ENCODE measurements at places on chromosomes 1 and 21. TPM values are rescaled to one million over a fixed set of nuclear protein-coding genes. Genes with fewer than 3 reads are reported as not detected.

Gene CHML
- total RNA-seq: 9.8 TPM

Gene PDPN
- 12.6 TPM for total RNA-seq

Gene IRF6
- 42.9 TPM for total RNA-seq

Gene CD55
- 50.8 TPM for total RNA-seq

Gene NPR1
- 16.4 TPM for total RNA-seq

Gene KLF17
- total RNA-seq: 0.13 TPM

Gene SPRR2F
- total RNA-seq: not detected

Gene CD1D
- 5.4 TPM for total RNA-seq

Gene CYYR1
- total RNA-seq: 5.9 TPM

Gene EXOSC10
- total RNA-seq: 47.1 TPM

Gene C1orf226
- total RNA-seq: 31.2 TPM

Gene C1orf185
- not detected for total RNA-seq

Gene IL6R
- 31.8 TPM for total RNA-seq

Gene AUNIP
- total RNA-seq: 0.28 TPM

Gene TSSK3
- 1.8 TPM for total RNA-seq

Gene KRTAP19-1
- not detected for total RNA-seq

Gene TOR1AIP2
- total RNA-seq: 79.2 TPM

Gene C8B
- not detected for total RNA-seq

DNA sequence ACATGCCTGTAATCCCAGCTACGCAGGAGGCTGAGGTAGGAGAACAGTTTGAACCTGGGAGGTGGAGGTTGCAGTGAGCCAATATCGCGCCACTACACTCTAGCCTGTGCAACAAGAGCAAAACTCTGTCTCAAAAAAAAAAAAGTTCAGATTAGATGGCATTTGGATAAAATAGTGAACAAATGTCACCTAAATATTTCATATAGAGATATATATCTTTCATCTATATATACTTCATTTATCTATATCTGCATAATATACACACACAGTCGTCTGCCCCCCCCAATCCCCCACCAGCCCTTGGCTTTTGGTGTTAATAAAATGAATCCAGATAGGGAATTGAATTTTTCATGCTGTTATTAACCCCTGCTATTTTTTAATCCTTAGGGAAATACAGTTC, 5.0 kb downstream of the PPP1R15B start:
- no peak for DNase-seq

GRCh38 chr1:110305900-110306420, 33.2 kb upstream of the RBM15 start:
- DNase-seq: no peak

DNA sequence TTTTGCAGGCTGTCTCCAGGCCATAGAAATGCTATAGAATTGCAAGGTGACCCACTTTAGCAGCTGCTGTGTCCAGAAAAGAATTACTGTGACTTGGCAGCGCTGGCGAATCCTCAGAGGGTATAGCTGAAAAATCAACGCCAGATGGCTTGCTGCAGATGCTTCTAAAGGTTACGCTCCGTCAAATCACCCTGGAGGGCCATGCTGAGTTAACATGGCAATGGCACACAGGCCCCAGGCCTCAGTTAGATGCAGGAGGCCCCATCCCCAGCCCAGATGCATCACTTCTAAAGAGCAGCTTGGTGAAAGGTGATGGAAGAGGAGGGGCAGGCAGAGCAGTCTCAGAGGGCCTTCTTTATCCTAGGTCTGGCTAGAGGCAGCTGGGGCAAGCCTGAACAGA, 18.0 kb downstream of the KIAA1614 start:
- no peak for DNase-seq

DNA sequence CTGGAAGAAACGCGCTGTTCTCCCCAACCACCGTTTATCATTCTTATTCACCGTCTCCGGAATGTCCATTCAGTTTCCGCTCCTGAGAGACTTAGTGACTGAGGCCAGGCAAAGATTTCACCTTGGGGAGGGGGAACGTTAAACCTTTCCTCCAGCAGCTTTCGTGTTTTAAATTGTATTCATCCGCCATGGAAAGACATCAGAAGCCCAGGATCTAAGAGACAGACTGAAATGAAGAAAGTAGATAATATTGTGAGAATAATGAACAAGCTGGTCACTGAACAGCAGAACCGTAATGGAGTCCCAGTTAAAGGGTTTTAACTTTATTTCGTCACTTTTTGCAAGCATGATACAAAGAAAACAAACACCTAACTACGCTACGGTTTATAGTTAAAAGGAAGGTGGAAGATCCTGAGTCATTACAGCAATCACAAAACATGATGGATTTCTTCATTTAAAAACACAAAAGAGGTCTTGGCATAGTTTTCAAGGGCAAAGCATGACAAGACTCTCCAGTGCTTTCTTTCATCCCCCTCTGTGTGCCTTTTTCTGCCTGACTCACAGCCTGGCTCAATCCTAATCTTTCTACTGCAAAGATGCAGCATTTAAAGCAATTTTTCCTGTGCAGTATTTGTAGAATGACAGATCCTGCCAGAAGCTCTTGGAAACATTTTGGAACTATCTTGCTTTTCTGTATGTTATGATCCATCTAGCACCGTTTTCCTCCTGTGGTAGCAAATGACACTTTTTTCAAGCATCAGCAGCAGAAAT, 722 bp upstream of the SLC19A2 start:
- no peak for DNase-seq

- no peak for DNase-seq
Measured at GRCh38 chr21:34938089-34938764, 110.9 kb downstream of the RUNX1 start.

DNA sequence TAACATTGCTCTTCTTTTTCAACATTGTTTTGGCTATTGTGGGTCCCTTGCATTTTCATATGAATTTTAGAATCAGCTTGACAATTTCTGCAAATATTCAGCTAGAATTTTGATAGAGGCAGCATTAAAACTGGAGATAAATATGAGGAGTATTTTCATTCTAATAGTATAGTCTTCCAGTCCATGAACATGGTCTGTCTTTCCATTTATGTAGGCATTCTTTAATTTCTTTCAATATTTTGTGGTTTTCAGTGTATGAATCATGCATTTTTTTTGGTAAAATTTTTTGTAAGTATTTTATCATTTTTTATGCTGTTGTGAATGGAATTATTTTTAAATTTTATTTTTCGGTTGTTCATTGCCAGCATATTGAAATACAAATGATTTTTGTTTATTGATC, 97.2 kb downstream of the DNAH14 start:
- DNase-seq: no peak

- no peak for DNase-seq
Measured at GRCh38 chr1:231279081-231279480, 38.1 kb downstream of the GNPAT start.

GRCh38 chr1:223775054-223775453, 62.7 kb downstream of the CAPN2 start:
- DNase-seq: no peak

DNA sequence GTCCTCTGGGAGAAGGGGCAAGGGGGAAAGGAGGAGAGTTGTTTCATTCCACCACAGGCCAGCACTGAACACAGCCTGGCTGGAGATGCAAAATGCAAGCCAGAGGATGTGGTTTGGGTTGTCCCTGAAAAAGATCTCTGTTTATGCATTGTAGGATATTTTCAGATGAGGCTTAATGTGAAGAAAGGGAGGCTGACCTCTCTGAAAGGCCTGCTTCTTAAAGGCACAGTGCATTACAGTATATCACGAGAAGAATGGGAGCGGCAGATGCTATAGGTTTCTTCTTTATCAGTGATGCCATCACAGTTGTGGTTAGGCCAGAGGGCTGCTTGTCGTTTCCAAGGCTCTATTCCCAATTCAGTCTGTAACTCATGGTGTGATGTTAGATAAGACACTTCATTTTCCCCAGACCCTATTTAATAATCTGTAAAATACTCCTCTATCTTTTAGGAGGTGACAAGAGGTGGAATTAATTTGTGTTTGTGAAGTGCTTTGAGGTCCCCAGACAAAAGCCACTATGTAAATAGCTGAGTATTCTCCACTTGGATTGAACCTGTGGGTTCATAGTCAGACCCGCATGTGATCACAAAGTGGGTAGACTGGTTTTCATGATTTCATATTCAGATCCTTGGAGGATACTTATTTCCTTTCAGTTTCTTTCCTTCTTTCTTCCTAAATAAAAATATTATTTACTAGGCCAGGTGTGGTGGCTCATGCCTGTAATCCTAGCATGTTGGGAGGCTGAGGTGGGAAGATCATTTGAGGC, 76.5 kb upstream of the WDR26 start:
- no peak for DNase-seq

DNA sequence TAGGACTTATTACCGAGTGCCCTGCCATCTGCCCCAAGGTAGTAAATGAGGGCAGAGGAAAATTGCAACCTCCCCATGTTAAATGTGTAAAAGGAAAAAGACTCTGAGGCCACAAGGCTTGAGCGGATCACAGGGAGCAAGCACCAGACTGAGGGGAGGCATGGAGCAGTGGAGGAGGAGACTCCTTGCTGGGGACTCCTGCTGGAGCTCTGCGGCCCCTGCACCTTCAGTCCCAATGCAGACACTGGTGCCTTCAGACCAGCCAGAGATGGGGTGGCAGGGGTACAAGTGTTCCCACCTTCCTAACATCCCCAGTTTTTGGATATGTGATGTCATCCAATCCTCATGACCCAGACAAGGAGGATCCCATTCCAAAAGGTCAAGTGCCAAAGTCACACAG, 128.4 kb upstream of the NGF start:
- no peak for DNase-seq

DNA sequence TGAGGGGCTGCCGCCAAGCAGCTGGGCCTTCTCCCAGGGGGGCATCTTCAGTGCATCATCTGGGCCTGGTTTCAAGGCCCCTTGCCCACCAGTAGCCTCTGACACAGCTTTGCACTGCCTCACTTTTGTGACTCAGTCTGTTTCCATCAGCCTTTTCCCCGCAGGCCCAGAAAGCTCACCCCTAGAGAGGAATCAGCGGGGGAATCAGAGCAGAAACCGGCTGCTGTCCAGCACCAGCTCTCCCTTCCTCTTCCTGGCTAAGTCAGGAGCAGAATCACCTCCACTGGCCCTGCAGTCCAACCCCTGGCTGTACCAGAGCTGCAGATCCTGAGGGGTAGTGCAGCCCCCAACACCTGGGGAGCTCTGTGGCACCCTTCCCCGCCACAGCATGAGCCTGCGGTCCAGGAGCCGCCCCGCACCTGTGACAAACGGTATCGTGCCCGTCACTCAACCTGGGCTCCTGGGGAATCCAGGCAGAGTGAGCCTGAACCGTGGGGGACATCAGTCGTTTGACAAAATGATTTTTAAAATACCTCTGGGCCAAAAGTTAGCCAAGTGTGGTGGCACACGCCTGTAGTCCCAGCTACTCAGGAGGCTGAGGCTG, 83.3 kb upstream of the TMEM51 start:
- no peak for DNase-seq

GRCh38 chr1:82284213-82284612, 483.5 kb downstream of the ADGRL2 start:
- no peak for DNase-seq

GRCh38 chr1:21212126-21212525, 35.4 kb upstream of the EIF4G3 start:
- DNase-seq: no peak

GRCh38 chr1:222195857-222196256, 352.0 kb downstream of the HHIPL2 start:
- DNase-seq: no peak

DNA sequence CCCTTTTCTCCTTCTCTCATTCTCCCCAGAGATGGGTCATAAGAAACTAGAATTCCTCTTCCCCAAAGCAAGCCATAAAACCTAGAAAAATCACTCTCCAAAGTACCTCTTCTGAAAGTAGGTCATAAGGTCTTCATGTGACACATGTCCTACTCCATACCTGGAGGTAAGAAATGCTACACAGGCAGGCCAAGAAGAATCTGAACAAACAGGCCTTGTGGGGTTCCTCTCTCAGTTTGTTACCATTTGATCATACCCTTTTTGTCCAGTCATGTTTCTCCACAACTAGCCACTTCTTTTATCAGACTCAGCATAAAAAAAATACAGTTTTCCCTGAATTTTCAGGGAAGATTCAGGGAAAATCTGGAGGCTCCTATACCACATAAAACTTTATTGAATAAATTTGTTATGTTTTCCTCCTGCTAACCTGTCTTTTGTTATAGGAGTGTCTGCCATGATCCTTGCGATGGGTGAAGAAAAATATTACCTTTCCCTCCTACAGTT, 134.4 kb upstream of the LMO4 start:
- no peak for DNase-seq

GRCh38 chr1:66460776-66461175, 73.2 kb upstream of the SGIP1 start:
- no peak for DNase-seq

DNA sequence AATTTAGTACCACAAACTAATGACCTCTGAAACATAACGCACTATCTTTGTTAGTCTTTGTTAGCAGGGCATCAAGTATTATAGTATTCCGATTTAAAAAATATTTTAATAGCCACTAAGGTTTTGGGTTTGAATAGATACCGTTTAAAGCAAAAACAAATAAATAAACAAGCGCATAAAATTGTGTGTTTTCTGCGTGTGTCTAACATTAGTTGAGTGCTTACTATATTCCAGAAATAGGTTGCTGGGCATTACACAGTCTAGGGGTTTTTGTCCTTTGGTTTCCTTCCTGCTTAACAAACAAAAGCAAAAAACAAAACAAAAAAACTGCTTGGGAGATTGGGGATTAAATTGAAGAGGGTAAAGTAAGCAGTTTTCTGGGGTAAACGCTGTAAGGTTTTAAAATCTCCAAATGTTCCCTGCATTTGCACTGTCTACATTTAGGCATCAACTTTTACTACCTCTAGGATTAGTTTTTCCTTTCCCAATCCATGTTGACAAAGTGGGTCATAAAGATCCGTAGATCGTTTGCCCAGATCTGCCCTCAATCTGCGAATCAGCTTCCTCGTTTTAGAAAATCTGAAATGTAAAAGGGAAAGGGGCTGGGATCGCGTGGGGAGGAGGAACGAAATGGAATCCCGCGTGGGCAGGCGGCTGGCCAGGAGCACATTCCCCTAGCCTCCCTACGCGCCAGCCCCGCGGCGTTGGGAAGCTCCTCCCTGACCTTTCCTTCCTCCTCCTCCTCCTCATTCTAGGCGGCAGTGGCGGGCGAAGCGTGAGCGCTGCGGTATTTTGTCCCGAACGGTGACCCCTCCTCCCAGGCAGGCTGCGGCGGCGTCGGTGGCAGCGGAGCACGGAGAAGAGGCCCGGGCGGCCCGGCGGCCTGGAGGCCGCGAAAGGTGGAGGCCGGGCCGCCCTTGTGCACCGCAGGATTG, at the start of gene KCTD3:
Gene KCTD3, plus strand, starts transcription at position 749 of the 935 bp plus-strand sequence. CDS start 382 bp downstream, outside the sequence.
- DNase-seq: peak; percentile 86

DNA sequence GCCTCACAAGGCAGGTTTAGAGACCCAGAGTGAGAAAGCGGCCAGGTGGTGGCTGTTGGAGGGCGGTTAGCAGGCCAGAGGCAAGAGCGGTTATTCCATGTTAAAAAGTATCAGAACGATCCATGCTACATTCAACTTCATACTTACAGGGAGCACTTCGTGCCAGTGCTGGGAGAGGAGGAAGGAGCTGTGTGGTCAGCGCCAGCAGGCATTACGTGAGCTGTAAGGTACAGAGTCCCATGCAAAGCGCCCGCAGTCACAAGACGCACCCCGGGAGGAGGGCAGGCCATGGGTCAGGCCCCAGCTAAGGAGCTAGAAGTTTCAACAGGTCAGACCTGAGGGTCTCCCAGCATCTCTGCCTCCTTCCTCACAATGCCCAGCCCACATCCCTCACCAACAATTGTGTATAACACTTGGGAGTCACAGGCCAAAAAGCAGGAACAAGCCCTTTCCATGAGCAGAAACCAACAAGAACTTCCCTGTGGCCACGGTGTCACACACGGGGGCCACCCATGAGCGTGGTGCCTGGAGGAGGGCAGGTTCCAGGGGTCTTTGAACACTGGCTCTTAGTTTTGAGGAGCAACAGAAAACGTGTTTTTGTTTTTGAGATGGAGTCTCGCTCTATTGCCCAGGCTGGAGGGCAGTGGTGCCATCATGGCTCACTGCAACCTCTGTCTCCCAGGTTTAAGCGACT, 21.8 kb upstream of the GPR153 start:
- peak; percentile 42 for DNase-seq

GRCh38 chr1:247857069-247857984, at the start of gene TRIM58:
TRIM58 (plus strand) TSS chr1:247857187; CDS start chr1:247857247, 60 bp downstream.
- peak; percentile 65 for DNase-seq
